ENCODE measurements at places on chromosomes 5 and 9. TPM values are rescaled to one million over a fixed set of nuclear protein-coding genes. Genes with fewer than 3 reads are reported as not detected.

DNA sequence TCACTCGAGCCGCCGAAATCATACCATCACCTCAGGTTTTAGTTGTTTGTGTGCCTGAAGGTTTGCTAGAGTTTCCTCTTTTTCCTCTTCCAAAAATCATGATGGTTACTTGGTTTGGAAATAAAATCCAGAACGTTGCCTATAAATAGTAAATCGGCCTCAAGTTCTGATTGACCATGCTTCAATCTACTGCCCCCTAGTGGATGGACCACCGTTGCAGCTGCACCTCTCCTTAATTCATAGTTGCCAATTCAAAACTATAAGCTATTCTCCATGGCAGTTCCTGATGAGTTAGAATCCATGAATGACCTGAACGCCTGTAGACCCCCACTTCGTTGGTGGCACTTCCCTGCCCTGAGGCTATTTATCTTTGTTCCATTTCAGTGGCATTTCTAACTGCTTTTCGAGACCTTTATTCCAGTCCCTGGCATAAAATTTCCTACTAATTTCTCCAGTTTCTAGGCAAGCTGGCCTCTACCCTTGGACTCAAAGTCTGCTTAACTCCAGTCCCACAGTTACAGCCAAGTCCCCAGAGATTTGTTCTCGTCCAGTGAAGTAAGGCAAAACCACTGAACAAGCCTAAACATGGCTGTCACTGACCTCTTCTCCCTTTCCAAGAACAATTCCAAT, 422.6 kb downstream of the EFNA5 start:
- H3K4me1 ChIP-seq, result peaks cover 26% of the 10 kb centered on the region
- no peak for DNase-seq
- no peaks in the 10 kb centered on the region for H3K27me3 ChIP-seq

GRCh38 chr5:59332236-59332973, 561.1 kb downstream of the PDE4D start:
- peaks cover 81% of the 10 kb centered on the region for H3K4me1 ChIP-seq
- no peaks in the 10 kb centered on the region for H3K27me3 ChIP-seq
- no peak overlapping the region for H3K4me3 ChIP-seq
- no peak for DNase-seq

FYB1 gene
- total RNA-seq, result 1.6 TPM

DNA sequence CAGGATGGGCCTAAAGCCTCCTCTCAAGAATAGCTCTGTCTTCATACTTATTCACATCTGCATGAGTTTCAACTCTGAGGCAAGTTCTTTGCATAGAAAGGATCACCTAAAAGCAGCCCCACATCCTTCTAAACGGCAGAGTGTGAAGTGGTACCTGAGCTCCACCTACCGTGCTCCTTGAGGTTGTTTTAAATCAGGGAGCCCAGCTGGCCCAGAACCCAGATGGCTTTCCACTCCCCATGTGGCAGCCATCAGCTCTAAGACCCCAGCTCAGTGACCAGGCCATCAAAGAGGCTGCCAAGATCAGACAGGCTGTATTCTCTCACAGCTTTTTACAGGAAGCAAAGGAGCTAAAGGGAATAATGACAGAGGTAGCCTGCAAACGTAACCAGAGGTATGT, 299.3 kb downstream of the RASEF start:
- H3K27me3 ChIP-seq, result peaks cover 5% of the 10 kb centered on the region
- H3K27ac ChIP-seq, result no peak overlapping the region
- no peak for DNase-seq
- peaks cover 2% of the 10 kb centered on the region for H3K4me1 ChIP-seq
- no peaks in the 10 kb centered on the region for H3K36me3 ChIP-seq

- H3K4me1 ChIP-seq, result peaks cover 17% of the 10 kb centered on the region
- no peaks in the 10 kb centered on the region for H3K36me3 ChIP-seq
- DNase-seq, result no peak
- no peaks in the 10 kb centered on the region for H3K27me3 ChIP-seq
Measured at GRCh38 chr9:69386651-69387050, 61.6 kb downstream of the ENTREP1 start.

MRRF gene
- total RNA-seq, result 39.2 TPM

GRCh38 chr9:113479174-113479621, 15.7 kb downstream of the RGS3 start:
- no peaks in the 10 kb centered on the region for H3K36me3 ChIP-seq
- DNase-seq, result no peak
- H3K4me1 ChIP-seq, result peaks cover 4% of the 10 kb centered on the region
- no peaks in the 10 kb centered on the region for H3K27me3 ChIP-seq

PIP5K1B gene
- 1.3 TPM for total RNA-seq

- peak overlapping the region; percentile 69 for H3K27ac ChIP-seq
- H3K36me3 ChIP-seq, result peaks cover 11% of the 10 kb centered on the region
- H3K4me3 ChIP-seq, result peak overlapping the region; percentile 90
- no peak for DNase-seq
- H3K27me3 ChIP-seq, result no peaks in the 10 kb centered on the region
- peaks cover 35% of the 10 kb centered on the region for H3K4me1 ChIP-seq
Measured at GRCh38 chr9:35746583-35746982, 2.4 kb downstream of the GBA2 start.

DNA sequence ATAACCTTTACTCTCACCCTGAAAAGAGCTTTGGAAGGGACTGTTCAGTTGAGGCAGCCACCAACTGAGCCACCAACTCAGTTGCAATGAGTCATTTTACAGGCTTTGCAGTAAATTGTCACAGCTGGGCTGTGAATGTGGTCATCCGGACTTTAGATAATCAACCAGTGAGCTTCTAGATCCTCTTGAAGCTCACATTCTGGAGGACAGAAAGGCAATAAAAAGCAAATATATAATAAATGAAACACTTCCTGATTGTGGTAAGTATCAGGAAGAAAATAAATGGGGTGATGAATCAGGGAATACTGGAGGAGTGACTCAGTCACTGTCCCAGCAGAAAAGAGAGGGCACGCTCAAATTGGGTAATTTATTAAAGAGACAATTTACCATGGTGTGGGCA, 13.2 kb upstream of the C5orf58 start:
- H3K4me3 ChIP-seq, result no peak overlapping the region
- no peaks in the 10 kb centered on the region for H3K27me3 ChIP-seq
- H3K4me1 ChIP-seq, result peaks cover 1% of the 10 kb centered on the region
- no peak for DNase-seq
- no peaks in the 10 kb centered on the region for H3K36me3 ChIP-seq

DNA sequence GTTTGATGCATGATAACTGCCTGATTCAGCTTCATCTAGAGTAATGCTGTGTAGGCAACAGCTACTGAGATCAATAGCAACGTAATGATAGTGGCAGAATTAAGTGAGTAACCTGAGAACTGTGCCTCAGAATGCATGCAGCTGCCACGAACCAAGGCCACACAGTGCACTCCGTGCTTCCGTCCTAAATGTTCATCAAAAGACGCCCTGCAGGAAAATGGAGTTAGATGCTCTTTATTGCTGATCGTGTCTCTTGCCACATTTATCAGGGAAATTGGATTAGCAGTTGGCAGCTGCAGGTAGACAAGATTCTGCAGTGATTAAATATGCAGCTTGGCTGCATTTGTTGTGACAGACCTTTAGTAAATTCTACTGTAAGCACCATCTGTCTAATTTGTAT, 107.7 kb upstream of the TLX3 start:
- peaks cover 16% of the 10 kb centered on the region for H3K4me1 ChIP-seq
- no peak for DNase-seq
- H3K27me3 ChIP-seq, result no peaks in the 10 kb centered on the region
- H3K4me3 ChIP-seq, result no peak overlapping the region
- H3K36me3 ChIP-seq, result no peaks in the 10 kb centered on the region
- H3K27ac ChIP-seq, result no peak overlapping the region

DNA sequence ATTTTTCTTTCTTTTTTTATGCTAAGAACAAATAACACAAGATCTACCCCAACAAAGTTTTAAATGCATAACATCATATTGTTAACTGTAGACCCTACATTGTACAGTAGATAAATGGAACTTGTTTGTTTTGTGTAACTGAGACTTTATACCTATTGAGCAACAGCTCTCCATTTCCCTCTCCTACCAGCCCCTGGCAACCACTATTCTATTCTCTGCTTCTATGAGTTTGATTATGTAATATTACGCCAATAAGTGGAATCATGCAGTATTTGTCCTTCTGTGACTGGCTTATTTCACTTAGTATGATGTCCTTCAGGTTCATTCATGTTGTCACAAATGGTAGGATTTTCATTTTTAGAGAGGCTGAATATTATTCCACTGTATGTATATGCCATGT, 308.2 kb upstream of the PRR16 start:
- no peak overlapping the region for H3K27ac ChIP-seq
- no peaks in the 10 kb centered on the region for H3K4me1 ChIP-seq
- no peak overlapping the region for H3K4me3 ChIP-seq
- H3K27me3 ChIP-seq, result no peaks in the 10 kb centered on the region

DNA sequence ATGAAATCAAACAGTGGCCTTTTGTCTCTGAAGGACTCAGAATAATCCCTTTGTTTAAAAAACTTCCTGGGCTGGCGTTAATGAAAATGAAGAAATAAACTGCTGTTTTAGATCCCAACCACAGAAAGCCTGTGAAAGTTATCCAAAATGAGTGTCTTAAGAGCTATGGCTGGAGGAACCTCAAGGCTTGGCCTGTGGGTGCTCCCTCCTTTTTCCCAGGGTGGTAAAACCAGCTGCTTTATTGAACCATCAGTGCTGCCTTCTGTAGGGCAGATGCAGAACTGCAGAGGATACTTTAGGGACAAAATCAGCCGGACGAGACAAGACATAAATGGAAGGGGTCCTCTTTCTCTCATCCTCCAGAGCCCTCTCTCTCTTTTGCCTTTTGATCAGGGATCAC, 100.9 kb downstream of the SMARCA2 start:
- H3K4me3 ChIP-seq, result no peak overlapping the region
- peaks cover 6% of the 10 kb centered on the region for H3K4me1 ChIP-seq
- no peaks in the 10 kb centered on the region for H3K27me3 ChIP-seq
- H3K27ac ChIP-seq, result no peak overlapping the region

- H3K4me3 ChIP-seq, result no peak overlapping the region
- H3K27ac ChIP-seq, result peak overlapping the region; percentile 92
- peaks cover 80% of the 10 kb centered on the region for H3K4me1 ChIP-seq
- no peaks in the 10 kb centered on the region for H3K27me3 ChIP-seq
- peaks cover 2% of the 10 kb centered on the region for H3K36me3 ChIP-seq
Measured at GRCh38 chr9:94802793-94803192, 76.3 kb downstream of the AOPEP start.

PCDHA9 gene
- total RNA-seq, result 4.0 TPM

FREM1 gene
- total RNA-seq, result 60.5 TPM

DNA sequence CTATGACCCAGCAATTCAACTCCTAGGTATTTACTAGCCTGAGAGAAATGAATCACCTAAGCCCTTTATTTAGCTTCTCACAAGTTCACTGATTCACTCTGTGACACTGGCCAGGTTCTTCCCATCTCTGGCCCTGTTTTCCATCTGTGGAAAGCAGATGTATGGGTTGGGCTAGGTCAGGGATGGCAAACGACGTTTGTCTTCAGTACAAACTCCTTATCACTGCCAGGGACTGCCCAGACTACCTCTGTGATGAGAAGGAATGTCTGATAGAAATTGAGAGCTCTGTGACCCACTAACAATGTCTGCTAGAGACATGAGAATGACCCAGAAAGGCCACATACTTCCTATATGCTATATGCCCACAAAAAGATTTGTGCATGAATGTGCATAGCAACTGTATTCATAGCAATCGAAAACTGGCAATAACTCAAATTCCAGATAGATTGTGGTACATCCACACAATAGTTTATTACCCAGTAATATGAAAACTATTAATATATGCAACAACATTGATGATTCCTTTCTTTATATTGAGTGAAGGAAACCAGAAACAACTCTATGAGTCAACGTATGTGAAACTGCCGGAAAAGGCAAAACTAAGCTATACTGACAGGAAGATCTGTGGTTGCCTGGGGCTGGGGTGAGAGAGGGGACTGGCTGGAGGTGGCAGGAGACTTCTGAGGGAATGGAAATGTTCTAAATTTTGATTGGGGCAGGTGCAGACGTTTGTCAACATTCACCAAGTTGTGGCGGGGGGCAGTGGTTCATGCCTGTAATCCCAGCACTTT, 32.0 kb upstream of the ADAM19 start:
- H3K27me3 ChIP-seq, result no peaks in the 10 kb centered on the region
- no peak for DNase-seq
- no peak overlapping the region for H3K4me3 ChIP-seq
- peak overlapping the region; percentile 51 for H3K27ac ChIP-seq
- H3K36me3 ChIP-seq, result no peaks in the 10 kb centered on the region
- peaks cover 22% of the 10 kb centered on the region for H3K4me1 ChIP-seq

DNA sequence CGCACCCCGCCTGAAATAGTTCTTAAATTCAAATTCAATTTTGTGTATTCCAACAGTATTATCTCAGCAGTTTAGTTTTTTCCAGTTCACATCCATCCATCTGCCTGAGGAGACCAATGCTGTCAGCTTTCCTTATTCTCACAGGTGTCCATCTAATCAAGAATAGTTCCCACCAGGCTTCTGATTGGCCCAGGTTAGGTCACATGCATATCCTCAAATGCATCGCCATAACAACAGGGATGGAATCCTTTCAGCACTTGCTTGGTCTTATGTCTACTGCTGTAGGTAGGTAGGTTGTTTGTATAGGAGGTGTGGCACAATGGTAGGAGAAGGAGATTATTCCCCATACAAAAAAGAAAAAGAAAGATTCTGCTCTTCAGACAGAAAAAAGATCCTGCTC, 91.2 kb downstream of the UBE2R2 start:
- no peak overlapping the region for H3K27ac ChIP-seq
- no peak overlapping the region for H3K4me3 ChIP-seq
- peaks cover 16% of the 10 kb centered on the region for H3K36me3 ChIP-seq
- no peak for DNase-seq
- H3K4me1 ChIP-seq, result peaks cover 17% of the 10 kb centered on the region

OSMR gene
- total RNA-seq, result 5.9 TPM

GRCh38 chr5:100761192-100761591, 141.9 kb downstream of the ST8SIA4 start:
- H3K27ac ChIP-seq, result no peak overlapping the region
- peaks cover 16% of the 10 kb centered on the region for H3K27me3 ChIP-seq
- peaks cover 11% of the 10 kb centered on the region for H3K4me1 ChIP-seq
- no peak for DNase-seq

DNA sequence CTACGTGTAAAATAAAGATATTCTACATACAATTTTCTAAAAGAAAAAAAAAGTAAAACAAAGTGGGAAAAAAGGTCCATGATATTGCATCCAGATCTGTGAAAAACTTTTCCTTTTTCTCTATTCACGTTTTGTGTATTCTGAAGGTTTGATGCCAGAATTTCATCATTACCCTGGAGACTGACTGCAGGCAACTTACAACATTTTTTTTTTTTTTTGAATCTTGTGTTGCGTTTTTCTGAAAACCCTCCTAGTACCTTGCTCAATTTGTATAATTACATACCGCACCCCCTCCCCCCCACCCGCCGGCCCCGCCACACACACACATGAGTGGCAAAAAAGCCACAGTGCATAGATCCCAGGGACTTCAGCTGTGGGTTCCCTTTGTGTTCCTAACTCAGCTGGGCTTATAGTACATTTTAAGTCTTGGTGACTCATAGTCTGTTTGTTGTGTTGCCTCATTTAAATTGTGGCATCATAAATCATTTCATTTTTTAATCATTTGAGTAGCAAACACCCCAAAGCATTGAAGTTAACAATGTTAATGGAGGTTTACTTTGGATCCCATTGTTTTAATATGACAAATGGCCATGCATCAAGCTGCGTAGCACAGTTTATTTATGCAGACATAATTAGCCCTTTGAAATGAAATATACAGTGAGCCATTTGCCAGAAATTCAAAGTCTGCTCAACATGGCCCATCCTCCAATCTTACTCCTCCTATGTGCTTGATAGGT, 36.0 kb downstream of the PRDM6 start:
- H3K27ac ChIP-seq, result no peak overlapping the region
- no peak overlapping the region for H3K4me3 ChIP-seq
- H3K4me1 ChIP-seq, result peaks cover 15% of the 10 kb centered on the region
- H3K36me3 ChIP-seq, result peaks cover 18% of the 10 kb centered on the region
- no peak for DNase-seq
- no peaks in the 10 kb centered on the region for H3K27me3 ChIP-seq

SLC36A2 gene
- not detected for total RNA-seq

CDH6 gene
- total RNA-seq, result 0.47 TPM

- H3K4me3 ChIP-seq, result no peak overlapping the region
- H3K27me3 ChIP-seq, result no peaks in the 10 kb centered on the region
- H3K27ac ChIP-seq, result no peak overlapping the region
- H3K36me3 ChIP-seq, result no peaks in the 10 kb centered on the region
Measured at GRCh38 chr9:81239388-81239787, 450.0 kb downstream of the TLE1 start.

All from mesothelial cell of epicardium (in vitro differentiated cells).